ENCODE measurements at places on chromosomes 1 and 21.

GRCh38 chr1:149942207-149942606 lies 5.5 kb upstream of the MTMR11 start:
- no peak for DNase-seq

GRCh38 chr1:244065063-244065793 lies 14.1 kb downstream of the ZBTB18 start:
- DNase-seq, result no peak

DNA sequence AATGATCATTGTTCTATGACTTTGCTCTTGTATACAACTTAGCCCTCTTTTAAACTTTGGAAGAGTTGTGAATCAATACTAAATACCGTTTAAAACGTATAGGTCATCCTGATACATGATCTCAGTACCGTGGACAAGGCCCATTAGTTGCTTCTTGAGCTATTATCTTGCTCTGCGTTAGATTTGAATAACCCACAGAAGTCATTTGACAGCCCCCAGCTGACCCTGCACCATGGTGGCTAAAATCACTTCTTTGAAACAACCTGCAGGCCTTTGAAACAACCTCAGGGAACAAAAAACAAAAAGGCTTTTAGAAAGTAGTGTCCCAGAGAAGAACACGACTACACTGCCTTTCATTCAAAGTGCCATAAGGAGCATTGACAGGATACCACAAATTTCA lies 473.0 kb upstream of the ADGRL2 start:
- DNase-seq, result no peak

DNA sequence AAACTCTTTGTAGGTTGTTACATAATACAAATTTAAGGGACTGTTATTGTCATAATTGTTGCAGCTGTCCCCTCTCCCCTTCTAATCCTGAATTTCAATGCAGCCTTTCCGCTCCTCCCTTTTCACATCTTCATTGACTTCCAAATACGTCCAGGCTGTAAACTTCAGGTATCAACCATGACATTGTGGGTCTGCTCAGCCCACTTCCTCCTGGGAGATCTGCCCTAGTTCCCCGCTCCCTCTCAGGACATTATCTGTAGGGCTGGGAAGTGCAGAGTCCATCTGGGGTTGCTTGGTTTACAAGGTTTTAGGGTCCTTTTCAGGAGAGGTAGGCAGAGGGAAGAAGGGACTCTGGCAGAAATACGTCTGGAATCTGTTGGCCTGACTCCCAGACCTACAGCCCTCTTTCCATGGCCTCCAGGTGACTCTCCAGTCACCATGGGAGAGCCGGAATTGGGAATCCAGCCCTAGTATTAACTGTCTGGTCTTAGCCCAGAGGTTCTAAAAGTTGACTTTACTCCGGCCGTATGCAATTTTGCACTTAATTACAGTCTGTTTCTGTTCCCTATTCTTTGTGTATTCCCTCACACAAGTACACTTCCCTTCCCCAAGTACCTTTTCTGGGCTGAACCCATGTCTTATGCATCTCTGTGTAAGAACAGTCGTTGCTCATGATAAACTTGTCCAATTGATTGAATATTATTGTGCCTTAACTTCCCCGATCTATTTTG lies 4.7 kb upstream of the DENND2D start:
- DNase-seq, result peak; percentile 64

DNA sequence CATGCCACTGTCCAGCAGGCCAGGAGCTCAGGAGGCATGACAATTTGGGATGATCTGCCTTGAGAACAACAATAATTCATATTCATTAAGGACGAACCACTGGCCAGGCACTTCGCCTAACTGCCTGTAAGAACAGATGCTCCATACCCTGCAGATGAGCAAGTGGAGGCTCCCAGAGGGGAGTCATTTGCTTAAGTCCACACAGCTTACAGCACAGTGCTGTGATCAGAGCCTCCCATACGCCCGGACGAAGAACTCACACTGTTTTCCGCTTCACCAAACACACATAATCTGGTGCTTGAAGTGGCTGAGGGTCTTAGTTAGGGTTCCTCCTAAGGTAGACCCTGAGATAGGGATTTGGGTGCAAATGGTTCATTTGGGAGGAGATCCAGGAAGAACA lies 93.4 kb upstream of the KLHDC7A start:
- DNase-seq, result no peak

DNA sequence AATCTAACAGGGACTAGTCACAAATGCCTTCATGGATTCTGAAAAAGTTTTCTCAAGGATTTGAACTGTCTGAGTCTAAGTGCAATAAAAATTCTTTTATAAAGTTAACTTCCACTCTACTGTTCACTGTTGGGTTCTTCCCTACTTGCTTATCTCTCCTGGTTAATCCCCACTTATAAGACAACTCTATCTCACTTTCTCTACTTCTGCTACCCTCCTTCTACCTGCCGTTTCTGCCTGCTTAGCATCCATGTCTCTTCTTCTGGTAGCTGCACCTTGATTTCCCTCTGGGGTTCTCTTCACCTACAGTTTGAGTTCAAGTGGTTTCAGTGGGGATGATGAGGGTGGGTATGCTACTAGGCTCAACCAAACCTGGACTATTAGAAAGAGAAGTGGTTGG lies 6.0 kb downstream of the TSHB start:
- no peak for DNase-seq

GRCh38 chr1:207893737-207894582 lies 17.0 kb downstream of the CD34 start:
- no peak for DNase-seq

DNA sequence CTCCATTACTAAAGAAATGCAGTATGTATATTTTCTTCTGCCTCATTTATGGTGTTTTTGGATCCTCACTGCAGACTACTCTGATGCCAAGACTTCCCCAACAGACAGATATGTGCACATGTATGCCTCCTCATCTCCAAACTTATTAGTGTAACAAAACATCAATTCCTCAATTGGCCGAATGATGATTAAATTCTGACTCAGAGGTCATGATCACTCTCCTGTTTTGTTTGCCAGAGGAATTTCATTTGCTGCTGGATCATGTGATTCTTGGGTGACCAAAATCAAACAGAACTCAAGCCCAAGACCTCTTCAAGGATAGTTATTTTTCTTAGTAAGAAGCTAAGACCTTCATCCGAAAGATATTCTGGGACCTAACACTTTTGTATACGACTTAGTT lies 227.6 kb downstream of the LMO4 start:
- DNase-seq, result no peak

DNA sequence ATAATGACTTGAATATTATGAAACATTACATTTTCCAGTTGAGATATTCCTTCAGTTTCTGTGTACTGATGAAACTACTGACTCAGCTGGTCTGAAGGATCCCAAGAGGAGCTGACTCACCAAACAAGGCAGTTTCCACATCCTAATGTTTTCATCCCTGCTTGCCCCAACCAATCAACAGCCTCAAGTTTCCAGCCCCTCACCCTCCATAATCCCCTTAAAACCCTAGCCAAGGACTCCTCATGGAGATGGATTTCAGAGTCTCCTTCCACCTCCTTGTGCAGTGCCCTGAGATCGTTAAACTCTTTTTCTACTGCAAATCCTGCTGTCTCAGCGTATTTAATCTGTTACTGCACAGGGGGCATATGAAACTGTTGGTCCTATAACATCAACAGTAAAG lies 83.1 kb upstream of the HAO2 start:
- DNase-seq, result no peak

- no peak for DNase-seq
These were observed 34.2 kb downstream of the AK5 start for GRCh38 chr1:77316006-77316405.

- DNase-seq, result no peak
These were observed 31.1 kb downstream of the PIGP start for GRCh38 chr21:37041706-37042271.

- DNase-seq, result peak; percentile 26
These were observed 215.4 kb downstream of the ASTN1 start for GRCh38 chr1:176949033-176949662.

- no peak for DNase-seq
These were observed 780 bp upstream of the CROCC start for GRCh38 chr1:16920951-16921350.
